ENCODE measurements at places on chromosomes 11 and 22.
A peak's percentile ranks its signal among the peaks of the same experiment; 100 is the strongest.

GRCh38 chr11:128480665-128481064 is 106.7 kb downstream of the ETS1 start:
- DNase-seq = no peak

GRCh38 chr11:118768690-118769089 is 22.3 kb downstream of the DDX6 start:
- no peak for DNase-seq

- no peak for DNase-seq
Observed at GRCh38 chr11:67211656-67212436, 54.4 kb upstream of the GRK2 start.

GRCh38 chr11:129998107-129998506 is 4.5 kb downstream of the PRDM10 start:
- no peak for DNase-seq

GRCh38 chr11:27718346-27718862 is 18.1 kb upstream of the BDNF start:
- peak; percentile 96 for DNase-seq

DNA sequence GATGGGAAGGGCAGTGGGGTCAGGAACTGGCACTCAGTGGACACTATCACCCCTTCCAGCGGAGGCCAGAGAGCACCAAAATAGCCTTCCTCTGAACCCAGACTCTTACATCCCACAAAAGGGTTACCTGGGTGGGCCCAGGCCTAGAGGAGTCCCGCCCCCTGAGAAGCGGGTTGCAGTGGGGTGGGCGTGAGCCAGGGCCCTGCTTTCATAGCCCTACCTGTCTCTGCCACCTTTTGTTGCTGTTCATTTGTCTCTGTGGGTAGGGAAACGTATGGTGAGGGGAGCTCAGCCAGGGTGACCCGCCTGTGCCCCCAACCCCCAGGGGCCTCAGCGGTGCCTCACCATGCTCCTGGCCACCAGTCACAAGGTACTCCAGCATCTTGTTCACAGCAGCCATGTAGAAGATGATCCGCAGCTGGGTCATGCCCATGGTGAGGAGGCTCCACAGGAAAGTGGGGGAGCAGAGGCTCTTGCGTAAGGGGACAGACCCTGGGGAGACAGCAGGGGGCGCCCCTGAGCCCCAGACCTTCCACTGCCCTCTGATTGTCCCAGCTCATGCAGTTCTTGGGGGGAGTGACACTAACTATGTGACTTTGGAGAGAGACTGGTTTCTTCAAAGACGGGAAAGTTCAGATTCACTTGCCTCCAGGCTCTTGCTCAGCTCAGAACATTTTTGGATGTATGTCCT is 24.0 kb downstream of the SLC43A1 start:
- DNase-seq = peak; percentile 14

DNA sequence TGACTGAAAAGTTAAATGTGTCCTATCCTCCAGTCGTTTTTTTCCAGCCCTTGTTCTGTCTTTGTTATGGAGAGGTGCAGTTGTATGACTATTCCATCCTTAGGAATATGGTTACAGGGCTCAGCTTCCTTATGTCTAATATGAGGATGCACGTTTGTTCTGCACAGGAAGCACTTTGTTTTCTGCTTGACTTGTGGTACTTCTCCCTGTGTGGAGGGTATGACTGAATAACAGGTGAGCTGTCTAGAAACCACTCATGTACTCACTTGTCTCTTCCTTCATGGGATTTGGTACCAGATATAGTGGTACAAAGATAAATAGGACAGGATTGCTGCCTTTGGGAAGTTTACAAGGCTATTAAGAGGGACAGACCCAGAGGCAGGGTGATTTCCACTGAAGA is 17.4 kb downstream of the CABIN1 start:
- no peak for DNase-seq

DNA sequence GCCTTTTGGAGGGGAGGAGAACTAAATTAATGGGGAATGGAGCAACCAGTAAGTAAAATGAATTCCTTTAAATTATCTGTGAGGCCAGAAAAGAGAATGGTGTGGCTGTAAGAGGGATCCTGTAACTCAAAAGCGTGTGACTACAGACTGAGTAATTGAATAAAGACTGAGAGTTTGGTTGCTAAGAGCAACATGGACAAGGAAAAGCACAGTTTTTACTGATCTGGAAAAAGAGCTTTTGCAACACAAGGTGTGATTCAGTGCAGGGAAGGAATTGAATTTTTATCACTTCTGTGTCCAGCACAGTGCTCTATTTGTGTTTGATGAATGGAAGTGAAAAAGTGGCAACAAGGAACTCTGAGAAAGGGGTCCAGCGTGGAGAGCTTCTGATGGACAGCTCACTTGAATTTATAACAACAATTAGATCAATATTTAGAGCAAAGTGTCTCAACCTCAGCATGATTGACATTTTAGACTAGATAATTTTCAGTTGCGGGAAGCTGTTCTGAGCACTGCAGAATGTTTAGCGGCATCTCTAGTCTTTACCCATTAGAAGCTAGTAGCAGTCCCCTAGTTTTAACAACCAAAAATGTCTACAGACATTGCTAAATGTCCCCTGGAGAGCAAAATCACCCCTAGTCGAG is 202.8 kb upstream of the BDNF start:
- peak; percentile 64 for DNase-seq

- DNase-seq = no peak
Observed at GRCh38 chr11:8775734-8776133, 93.1 kb downstream of the RPL27A start.

DNA sequence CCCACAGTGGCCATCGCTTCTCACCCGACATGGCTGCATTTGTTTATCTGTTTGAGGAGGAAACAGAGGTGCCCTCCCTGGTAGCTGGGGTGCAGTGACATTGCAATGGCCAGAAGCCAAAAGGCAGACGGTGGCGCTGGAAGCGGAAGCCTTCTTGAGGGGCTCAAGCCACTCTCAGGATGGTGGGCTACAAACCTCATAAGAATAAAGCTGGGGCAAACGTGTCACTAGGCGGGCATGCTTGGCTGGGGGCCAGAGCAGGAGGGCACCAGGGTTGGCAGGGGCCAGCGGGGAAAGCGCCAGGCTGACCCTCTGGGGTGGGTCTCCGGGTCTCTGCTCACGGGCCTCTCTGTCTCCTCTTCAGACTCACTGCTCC is 12.6 kb downstream of the TNNT3 start:
- no peak for DNase-seq

GRCh38 chr11:59173964-59174663 is 2.2 kb downstream of the DTX4 start:
- peak; percentile 66 for DNase-seq

DNA sequence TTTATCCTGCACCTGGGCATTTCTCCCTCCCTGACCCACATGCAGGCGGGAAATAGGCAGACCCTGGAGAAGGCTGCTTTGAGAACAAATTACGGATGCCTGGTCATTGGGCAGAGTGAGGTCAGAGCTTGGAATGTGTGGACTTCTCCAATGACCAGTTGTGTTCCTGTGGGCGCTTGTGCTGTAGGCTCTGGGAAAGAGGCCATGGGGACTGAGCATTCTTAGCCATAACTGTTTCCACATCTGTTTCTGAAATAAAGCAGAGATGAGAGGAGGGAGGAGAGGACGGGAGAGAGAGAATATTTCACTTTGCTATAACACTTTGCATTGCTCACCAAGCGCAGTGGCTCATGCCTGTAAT is 11.2 kb upstream of the TMEM184B start:
- DNase-seq = peak; percentile 90

GRCh38 chr22:20143883-20144665 is 6.8 kb downstream of the CCDC188 start:
- DNase-seq = no peak

DNA sequence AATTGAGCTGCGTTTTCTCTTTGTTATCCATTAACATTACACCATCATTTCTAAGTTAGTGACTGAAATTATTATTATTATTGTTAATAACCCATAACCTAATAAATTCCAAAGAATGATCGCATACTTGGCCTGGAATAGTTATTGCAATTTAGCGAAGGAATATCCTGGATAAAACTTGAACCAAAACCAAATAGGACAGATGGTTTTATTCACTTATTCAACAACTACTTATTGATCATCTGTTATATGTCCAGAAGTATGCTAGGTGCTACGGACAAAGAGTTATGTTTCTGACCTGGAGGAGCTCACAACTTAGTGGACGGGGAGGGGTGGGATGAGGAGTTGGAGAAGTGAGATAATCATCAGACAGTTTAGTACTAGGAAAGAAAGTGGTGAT is 44.8 kb upstream of the ARHGAP20 start:
- no peak for DNase-seq

- no peak for DNase-seq
Observed at GRCh38 chr11:13862845-13863392, 99.6 kb upstream of the SPON1 start.

DNA sequence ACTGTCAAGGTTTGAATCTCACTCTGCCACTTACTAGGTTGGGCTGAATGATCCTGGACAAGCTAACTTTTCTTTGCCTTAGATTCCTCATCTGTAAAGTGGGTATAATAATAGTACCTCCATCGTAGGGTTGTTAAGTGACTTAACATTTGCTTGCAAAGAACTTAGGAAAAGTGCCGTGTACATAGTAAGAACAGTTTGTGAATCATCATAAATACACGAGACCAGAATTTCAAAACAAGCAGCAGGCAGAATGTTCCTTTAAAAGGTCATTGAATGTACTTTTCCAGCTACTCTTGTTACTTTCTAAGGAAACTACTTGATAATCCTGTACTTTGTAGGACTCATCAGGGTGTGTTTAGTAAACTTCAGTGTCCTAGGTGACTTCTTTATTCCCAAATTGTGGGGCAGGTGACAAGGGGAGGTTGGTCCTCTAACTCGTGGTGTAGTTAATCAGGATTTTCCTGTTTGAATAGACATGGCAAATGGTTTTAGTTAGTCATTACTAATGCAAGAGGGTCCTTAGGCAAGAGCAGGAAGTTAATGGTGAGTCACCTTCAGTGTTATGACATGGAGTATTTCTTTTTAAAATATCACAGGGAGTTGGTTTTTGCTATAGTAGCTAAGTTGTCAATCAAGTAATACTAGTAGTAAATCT is 67.9 kb downstream of the YAP1 start:
- peak; percentile 95 for DNase-seq

GRCh38 chr11:34671946-34672345 is 51.1 kb downstream of the EHF start:
- DNase-seq = no peak

DNA sequence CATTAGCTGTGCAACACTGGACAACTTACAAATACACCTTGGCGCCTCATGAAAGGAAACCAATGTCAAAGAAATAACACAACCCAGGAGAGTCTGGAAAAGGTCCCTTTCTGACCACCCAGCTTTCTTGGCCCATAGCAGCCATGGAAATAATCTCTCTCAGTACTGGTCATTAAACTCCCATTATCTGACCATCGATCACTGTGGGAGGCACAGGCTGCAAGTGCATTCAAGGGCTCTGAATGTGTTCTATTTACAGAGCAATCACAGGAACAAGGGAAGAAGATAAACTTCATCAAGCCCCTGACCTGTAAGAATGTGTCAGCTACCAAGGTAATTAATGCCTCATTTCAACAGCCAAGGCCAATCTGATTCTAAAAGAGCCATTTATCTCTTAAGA is 40.1 kb downstream of the CTSC start:
- DNase-seq = no peak

- no peak for DNase-seq
Observed at GRCh38 chr11:85977751-85978160, 91.1 kb downstream of the PICALM start.

GRCh38 chr11:80937842-80938241 is 1497.0 kb upstream of the TENM4 start:
- DNase-seq = no peak

DNA sequence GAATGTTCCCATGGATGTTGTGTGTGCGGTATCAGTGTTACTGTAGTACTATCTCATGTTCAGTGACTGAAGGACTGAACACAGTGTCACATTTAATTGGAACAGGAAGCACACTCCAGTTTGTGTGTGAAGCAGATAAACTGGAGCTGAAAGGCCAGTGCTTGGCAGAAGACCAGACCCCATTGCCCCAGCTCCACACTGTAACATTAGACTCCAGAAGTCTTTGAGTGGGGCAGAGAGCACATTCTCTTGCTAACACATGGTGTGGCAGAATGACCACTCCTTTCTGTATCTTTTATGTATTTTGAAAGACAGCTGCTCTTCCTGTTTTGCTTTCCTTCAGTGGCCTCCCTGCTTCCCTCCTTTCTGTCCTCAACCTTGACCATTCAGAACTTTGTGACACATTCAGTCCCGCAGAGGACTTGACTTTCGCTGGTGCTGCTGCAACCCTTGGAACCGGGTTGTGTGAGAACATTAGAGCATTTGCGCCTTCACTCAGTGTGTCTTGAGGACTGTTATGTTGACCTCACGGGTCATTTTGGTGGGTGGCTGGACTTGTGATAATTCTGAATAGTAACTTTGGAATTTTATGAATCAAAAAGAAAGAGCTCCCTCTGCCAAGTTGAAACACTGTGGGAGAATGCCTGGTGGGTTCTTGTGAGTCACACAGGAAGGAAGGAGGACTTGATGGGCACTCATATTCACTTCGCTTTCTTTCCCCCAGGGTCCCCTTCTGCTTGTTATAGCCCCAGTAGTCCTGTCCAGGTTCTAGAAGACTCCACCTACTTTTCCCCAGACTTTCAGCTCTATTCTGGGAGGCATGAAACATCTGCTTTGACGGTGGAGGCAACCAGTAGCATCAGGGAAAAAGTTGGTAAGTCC is 26.4 kb downstream of the AMOTL1 start:
- peak; percentile 98 for DNase-seq

DNA sequence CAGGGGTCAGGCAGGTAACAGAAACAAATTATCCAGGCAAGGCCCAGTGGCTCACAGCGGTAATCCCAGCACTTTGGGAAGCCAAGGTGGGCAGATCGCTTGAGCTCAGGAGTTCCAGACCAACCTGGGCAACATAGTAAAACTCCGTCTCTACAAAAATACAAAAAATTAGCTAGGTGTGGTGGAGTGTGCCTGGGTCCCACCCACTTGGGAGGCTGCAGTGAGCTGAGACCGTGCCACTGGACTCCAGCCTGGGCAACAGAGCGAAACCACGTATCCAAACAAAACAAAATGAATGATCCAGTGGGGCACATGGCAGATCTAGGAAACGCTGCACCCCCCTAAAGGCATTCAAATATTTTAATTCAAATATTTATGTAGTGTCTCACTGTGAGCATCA is 9.9 kb downstream of the NUMA1 start:
- no peak for DNase-seq

- no peak for DNase-seq
Observed at GRCh38 chr11:92766698-92767097, 202.8 kb upstream of the MTNR1B start.

- no peak for DNase-seq
Observed at GRCh38 chr11:89633135-89633705, 76.9 kb upstream of the TRIM77 start.
